ENCODE measurements at places on chromosomes 2 and 18. TPM values are rescaled to one million over a fixed set of nuclear protein-coding genes. Genes with fewer than 3 reads are reported as not detected.

- no peak for DNase-seq
Observed at GRCh38 chr2:178075006-178075326, 2.4 kb upstream of the PDE11A start.

Gene BMPR2
- 23.4 TPM for total RNA-seq

DNA sequence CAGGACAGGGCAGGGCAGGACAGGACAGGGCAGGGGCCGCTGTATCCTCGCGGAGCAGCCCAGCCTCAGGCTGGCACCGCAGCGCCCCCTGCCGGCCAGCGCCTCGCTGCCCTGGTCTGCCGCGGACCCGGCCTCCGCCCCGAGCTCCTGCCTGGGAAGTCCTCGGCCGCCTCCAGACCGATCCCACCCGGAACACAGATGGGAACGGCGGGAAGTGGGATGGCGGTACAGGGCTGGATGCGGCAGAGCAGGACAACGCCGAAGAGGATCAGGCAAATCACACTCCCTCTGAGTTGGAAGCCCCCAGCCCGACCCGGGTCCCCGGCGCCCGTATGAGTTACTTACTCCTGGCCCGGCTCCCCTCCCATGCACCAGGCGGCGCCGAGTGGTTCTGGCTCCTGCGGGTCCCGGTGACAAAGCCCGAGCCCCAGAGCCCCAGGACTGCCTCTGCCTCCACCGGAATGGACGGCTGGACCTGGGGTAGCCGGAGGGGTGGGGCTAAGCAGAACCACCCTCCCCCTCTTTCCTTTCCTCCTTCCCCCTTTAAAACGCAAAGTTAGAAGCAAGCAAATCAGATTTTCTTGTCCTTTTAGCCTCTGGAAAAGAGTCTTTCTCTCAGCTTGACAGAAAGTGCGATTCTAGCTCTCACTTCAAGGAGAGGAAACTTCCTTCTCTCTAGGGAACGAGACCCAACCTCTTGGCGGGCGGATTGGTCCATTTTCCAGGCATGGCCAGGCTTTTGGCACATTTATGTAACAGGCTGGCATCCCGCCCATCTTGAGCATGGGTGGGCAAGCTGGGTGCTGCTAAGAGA, at the start of gene TP53I3:
Gene TP53I3, minus strand, starts transcription at position 449 of the 814 bp plus-strand sequence. CDS start 508 bp downstream, outside the sequence.
- DNase-seq, result peak; percentile 96

DNA sequence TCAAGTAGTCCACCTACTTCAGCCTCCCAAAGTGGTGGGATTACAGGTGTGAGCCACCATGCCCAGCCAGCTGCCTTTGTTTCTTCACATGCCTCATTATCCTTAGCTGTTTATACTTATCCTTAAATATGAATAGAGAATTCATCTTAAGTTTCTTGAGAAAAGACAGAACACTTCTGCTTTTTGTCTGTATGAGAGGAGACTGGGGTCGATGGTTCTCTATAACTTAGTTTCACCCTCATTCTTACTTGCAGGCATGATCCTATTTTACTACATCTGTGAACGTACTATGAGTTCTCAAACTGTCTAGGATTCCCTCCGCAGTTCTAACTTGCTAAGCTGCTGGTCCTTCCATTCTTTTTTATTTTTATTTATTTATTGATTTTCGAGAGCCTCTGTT, 20.4 kb downstream of the PPM1B start:
- no peak for DNase-seq

DNA sequence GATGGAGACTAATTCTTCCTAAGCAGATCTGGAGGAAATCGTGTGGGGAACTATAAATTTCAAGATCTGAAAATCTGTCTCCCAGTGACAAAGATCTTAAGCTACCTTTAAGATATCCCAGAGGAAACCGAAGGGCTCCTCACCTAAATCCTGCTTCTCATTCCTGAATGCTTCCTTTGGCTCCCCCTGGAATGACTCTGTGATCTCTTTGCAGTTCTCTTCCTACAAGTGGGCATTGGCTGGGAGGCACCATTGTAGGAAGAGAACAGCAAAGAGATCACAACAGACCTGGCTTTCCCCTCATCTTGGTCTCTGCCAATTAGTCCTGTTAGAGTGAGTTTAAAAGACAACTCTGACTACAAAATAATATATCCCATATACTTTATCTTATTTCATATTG, 70.0 kb upstream of the KCNH7 start:
- DNase-seq, result no peak

DNA sequence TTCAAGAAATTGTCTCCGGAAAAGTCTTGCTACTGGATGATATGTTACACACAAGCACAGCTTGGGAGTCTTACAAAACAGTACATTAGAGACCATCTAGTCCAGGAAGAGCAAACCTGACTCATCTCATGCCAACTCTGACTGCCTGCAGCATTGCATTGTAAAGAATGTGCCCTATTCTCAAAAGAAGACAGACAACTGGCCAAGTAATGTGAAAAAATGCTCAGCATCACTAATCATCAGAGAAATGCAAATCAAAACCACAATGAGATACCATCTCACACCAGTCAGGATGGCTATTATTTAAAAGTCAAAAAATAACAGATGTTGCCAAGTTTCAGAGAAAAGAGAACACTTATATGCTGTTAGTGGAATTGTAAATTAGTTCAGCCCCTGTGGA, 42.7 kb upstream of the GORASP2 start:
- no peak for DNase-seq

DNA sequence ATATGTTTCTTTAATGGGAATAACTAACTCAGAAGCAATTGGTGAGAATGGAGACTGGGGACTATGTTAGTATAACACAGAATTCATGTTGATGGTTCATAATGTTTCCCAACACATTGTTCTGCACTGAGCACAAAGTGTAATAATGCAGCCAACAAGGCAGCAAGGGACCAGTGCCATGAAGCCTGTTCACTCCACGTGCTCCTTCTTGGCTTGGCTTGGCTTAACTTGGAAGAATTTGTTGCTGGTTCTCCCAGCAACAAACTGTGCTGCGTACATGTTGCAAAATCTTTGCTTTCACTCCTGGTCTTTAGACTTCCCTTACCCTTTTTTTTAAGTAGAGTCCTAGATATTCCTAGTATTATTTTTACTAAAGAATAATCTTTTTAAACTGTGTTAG, 129.7 kb downstream of the MAP3K20 start:
- peak; percentile 92 for DNase-seq

DNA sequence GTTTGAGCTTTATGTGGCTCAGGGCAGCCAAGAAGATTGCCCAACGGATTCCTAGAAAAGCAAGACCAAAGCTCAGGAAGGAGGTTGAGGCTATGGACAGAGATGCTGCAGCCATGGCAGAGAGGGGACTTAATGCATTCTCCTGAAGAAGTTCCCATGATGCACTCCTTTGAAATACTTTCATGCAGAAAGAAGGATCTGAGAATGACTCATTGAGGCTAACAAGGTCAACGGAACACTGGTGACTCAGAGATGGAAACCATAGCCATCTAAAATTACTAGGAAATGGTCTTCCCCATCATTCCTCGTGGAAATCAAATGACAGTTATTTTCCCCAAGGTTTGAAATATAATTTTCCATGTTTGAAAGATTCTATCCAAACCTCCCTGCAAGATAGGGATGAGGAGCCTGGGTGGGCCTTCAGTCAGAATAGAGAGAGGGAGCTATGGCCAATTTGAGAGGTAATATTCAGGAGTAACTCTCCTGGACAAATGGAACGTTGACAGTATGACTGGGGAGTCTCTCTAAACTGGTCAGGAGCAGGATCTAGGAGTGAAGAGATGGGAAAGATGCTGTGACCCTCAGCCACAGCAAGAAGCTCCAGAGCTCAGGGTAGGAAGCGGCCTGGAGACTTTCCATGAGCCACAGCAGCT, 63.0 kb downstream of the REEP1 start:
- DNase-seq, result no peak

GRCh38 chr2:467892-468647, 180.2 kb upstream of the ALKAL2 start:
- DNase-seq, result no peak

DNA sequence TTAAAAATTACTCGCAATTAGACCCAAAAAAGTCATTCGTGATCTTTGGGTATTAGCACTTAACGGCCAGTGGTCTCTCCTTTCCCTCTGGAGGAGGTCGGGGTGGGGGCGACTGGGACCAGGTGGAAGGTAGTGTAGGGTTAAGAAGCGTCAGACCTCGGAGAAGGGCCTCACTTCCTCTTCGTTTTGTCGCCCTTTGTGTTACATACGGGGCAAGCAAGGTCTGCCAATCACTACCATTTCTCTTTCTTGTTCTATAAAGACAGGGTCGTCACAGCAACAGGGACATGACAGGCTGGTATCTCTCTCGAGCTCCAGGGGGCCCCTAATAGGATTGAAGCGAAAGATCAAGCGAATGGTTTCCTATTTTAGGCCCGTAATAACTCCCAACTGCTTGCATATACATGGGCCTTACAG, 136.6 kb downstream of the INSIG2 start:
- peak; percentile 26 for DNase-seq

DNA sequence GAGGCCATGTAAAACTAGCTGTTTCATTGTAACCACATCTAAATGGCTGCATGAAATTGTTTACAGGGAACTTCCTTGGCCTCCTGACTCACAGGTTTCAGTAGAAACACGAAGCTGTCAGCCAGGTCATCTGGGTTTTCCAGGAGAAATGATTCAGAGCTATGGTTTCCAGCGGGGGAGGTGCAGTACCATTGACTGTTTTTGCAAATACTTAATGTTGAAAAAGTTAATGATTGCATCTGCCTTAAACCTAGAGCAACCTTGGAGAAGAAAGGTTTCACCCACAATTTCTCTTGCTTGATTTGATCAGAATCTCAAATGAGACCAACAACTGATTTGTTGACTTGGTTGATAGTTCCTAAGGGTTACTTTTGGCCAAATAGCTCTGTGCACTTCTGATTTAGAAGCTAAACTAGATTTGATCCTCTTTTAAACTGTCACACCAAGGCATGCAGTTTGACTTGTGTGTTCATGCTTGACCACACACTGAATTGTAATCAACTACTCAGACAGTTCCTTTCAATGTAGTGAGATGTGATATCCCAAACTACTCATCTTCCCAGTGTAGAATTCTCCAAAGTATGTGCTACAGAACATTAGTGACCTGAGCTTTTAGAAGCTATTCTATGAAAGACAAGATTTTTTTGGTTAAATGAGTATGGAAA, 193.5 kb upstream of the CHST9 start:
- no peak for DNase-seq
